ENCODE measurements at places on chromosomes 6 and 20.

DNA sequence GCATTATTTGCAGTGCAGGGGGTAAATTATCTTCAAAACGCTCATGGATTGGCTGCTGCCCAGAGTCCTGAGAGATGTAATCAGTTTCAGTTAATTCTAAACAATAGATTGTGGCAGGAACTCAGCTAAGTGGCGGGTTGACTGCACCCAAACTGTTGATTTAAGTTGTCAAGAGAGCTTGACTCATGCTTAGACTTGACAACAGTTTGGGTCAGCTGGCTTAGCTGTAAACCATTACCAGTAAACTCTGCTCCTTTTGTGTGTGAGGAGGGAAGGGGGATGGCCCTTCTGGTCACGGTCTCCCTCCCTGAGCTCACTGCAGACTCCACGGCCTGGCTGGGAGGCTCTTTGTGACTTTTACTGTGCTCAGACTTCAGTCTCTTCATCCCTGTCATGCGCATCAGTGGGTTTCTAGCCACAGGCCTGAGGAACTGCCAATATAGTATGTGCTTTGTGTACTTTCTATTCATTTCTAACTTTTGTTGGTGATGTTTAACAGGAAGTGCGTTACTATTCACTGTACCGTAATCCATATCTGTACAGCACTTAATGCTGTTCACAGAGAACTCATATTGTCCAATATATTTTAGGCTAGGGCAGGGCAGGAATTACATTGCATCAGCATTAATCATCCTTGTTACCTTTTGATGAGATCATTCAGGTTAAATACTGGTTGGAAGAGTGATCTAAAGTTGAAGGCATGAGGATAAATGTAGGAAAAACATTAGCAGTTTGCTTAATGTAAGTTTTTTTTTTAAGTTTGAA lies 488.3 kb downstream of the CDKAL1 start:
- DNase-seq, result no peak

GRCh38 chr6:41055149-41055548 lies 2.1 kb downstream of the APOBEC2 start:
- no peak for DNase-seq

DNA sequence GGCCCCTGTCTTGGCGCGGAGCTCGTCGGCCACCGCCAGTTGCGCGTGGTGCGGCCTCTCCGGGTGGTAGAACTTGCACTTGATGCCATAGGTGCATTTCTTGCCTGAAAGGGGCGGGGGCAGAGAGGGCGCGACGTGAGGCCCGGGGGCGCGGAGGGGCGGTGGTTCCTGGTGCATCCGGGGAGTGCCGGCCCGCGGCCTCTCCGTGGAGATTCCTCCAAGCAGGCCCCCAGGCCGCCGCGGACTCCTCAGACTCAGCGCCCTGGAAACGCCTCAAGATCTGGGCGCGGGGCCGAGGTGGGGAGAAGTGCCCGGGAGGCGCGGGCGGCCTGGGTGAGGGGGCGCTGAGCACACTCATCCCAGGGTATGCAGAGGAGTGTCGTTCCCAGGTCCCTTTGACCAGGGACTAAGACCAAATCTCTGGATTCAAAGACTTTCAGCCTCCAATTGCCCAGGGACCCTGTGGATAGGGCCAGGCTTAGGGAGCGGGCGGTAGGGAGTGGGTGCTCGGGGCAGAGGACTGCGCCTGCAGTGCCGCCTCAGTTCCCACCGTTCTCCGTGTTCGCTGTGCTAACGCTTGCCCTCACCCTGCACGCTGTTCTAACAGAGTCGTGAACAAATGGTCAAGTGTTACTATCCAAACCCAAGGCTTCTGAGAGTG lies 33.3 kb downstream of the ZC3H12D start:
- DNase-seq, result no peak

DNA sequence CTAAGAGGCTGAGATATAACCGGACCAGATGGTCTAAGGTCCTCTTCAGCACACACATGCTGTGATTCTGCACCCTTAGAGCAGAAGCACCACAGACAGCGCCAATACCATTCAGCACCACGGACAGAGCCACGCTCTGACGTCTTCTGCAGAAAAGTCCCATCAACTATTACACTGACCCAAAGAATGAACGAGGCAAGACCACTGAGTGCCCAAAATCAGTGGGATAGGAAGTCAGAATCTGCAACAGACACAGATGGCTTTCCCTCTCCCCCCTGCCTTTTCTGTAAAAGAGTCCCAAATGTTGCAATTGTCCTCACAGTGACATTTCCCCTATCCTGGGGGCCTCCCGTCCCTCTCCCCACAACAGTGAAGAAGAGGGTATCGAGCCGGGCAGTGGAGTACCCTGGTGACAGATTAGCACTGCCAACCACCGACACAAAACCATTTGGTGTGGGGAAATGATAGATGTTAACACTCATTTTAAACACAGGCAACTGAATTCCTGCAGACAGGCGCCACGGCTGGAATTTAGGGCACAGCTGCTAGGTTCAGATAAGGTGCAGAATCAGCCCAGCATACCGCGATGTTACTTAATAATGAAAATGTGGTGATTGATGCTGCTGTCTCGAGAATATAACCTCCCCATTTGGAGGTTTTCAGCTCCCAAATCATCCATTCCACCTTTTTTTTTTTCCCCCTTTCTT lies 66.6 kb upstream of the CTNNBL1 start:
- DNase-seq, result no peak

DNA sequence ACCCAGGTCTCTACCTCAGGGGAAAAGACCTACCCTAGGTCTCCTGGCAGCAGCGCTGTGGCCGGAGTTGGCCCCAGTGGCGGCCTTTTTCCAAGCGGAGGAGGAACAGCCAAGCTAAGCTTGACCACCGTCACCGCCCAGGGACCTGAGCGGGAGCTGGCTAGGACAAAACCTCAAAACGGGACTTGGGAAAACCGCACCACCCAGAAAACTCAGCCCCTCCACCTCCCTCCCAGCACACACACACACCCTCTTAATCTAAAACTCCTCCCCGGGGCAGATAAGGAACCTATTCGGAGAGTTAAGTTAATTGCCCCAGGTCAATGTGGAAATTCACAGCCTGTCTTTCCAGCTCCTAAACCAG lies 2.7 kb upstream of the TRERF1 start:
- DNase-seq, result no peak

DNA sequence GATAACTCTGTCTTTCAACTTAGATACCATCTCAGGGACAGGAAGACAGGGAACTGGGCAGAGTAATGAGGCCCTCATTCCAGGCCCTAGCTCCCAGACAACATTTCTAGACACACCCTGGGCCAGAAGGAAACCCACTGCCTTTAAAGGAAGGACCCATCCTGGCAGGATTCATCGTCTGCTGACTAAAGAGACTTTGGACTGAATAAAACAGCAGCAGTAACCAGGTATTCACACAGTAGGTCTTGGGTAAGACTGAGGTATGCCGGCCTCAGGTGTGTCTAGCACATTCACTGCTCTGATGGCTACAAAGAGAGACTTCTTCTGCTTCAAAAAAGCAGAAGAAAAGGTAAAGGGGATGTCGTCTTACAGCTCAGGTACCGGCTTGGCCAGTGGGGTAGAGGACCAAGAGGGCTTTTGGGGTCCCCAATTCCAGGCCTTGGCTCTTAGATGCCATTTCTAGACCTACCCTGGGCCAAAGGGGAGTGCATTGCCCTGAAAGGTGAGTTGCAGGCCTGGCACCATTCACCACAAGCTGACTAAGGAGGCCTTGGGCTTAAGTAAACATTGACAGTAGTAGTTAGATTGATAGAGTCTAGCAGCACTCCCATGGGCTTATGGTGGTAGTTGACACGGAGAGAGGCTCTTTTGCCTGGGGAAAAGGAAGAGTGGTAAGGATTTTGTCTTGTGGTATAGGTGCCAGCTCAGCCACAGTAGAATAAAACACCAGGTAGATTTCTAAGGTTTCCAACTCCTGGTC lies 13.4 kb downstream of the SNX14 start:
- DNase-seq, result no peak

- DNase-seq, result no peak
Observed at GRCh38 chr6:31911826-31912585, 10.1 kb upstream of the ZBTB12 start.

DNA sequence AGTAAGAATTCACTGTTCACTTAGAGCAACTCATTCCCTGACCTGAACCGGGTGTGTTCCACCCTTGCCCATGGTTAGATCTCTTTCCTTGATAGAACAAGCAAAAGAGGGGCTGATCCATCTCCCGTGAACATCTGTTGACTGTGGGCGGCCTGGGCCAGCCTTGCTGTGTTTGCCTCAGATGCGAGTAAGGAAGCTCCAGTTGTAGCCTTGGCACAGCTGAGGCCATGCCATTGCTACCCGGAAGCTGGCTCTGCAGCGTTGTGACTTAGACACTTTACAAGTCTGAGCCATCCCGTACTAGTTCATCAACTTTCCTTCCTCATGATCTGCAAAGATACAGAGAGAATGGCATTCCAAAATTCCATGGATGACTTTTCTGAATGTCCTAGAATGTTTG lies 139.0 kb downstream of the MAP3K4 start:
- no peak for DNase-seq

DNA sequence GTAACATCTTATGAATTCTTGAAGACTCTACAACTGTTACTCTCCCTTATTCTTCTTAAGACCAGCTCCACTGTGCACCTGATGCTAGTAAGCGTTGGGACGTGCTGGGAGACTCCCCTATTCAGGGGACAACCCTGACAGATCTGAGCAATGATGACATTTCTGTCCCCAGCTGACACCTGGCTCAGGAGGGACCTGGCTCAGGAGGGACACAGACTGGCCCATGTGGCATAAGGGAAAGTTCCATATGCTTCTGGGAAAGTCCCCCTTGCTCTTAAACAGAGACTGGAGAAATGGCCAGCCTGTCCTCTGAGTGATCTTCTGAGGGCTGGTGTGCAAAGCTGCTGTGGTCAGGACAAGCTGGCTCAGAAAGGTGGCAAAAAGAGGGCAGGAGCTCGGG lies 10.0 kb upstream of the CD93 start:
- DNase-seq, result no peak

DNA sequence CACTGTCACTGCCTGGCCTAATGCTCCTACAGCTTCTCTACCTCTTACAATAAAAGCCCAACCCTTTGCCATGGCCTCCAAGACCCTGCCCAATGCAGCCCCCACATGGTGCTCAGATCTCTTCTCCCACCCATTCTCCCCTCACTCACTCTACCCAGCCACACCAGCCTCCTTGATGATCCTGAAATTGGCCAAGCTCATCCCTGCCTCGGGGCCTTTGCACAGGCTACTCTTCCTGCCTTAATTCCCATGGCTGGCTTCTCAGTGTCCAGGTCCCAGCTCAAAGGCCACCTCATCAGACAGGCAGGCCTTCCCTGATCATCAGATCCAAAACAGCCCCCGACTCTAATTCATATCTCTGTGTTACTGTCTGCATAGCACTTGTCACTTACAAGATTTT lies 25.6 kb downstream of the PREX1 start:
- no peak for DNase-seq

DNA sequence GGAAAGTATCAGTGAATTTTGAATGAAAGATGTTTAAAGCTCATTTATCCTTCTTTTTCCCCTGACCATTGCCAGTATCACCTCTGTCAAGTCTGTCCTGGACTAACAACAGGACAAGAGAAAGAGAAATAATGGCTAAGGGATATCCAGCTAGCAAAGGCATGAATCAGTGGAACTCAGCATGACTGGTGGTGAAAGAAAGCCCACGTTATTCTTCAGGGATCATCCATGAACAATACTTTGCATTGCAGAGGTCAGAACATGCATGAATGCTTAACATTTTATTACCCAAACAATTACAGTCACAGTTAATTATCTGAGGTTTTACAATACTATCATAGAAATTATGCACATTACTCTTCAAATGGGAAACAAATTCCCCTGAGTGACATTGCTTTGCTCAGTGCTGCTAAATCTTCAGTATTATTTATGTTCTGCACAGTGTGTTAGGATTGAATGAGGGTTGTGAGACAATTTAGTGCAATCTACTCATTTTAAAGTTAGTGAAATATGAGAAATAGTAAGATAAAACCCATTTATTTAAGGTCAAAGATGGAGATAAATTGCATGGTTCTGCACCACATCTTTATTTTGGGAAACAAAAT lies 350.7 kb downstream of the KHDRBS2 start:
- DNase-seq, result no peak

- DNase-seq, result no peak
Observed at GRCh38 chr6:89081129-89081422, 525 bp downstream of the PNRC1 start.

DNA sequence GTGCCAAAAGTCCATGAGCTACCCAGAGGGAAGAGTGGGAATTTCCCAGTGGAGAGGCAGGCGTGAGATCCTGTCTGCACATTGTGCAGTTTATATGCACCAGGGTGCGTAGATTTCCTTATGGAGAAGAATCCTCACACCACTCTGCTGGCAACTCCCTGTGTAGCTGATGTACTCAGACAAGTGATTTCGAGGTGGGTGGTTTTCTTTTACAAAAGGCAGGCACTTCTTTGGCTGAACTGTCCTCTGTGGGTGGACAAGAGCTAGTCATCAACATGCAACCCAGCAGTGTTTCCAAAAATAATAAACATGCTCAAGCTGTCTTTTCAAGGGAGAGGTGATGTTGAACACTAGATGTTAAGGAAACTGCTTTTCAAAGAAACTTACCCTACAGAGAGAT lies 121.7 kb upstream of the NXT1 start:
- no peak for DNase-seq

DNA sequence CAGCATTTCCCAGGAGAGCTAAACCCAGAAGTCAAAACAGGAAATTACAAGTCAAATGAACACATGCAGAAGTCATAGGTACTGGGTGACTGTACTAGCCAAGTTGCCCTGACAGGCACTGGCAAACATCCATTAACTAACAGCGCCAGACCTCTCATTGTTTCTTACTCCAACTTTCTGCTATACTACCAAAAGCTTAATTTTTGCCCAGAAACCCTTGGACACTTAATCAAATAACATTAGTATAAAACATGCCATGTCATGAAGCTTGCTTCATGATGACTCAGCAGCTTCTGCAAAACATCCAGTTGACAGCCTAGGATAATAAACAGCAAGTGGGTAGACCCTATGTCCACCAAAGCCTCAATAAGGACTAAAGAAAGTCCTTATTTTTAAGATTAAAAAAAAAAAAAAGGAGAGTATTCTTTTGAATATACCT lies 3.5 kb downstream of the NUP153 start:
- DNase-seq, result no peak

- DNase-seq, result no peak
Observed at GRCh38 chr20:61760731-61761130, 304.9 kb downstream of the TAF4 start.

GRCh38 chr6:35197196-35197595 lies 16.6 kb upstream of the SCUBE3 start:
- DNase-seq, result no peak

- DNase-seq, result no peak
Observed at GRCh38 chr20:24637087-24637486, 167.7 kb downstream of the SYNDIG1 start.

Data from stimulated activated naive CD4-positive, alpha-beta T cell treated with Interleukin-2 at 50 U/mL for 16 hours (primary cell).